ENCODE measurements at places on chromosomes 7 and 10.

DNA sequence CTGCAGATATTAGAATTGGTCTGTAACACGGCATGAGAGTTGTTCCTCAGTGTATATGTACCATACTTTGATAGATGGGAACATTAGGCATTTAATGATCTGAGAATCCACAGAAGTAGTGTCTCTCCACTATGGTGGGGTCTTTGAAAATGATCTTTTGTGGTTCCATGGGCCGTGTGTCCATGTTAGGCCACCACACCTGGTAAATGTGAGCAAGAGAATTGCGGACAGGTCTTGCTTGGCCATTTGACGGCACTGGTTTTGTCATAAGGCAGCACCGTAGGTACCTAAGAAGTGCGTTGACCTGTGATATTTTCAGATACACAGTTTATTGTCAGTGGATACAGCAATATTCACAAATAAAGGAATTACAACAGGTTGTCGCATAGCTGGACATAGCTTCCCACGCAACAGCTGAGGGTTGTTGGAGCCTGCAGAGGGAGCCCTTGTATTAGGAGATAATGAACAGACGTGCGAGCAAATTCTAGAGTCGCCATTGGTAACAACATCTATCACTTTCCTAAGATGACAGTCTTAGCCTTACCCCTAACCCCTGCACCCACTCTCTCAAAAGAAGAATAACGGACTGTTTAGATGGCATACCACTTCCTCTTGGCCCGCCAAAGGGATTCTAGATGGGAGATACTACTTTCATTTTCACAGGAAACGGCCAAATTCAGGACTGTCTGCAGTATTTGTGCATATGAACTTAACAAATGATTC lies 111.4 kb downstream of the COL28A1 start:
- no peak for DNase-seq

DNA sequence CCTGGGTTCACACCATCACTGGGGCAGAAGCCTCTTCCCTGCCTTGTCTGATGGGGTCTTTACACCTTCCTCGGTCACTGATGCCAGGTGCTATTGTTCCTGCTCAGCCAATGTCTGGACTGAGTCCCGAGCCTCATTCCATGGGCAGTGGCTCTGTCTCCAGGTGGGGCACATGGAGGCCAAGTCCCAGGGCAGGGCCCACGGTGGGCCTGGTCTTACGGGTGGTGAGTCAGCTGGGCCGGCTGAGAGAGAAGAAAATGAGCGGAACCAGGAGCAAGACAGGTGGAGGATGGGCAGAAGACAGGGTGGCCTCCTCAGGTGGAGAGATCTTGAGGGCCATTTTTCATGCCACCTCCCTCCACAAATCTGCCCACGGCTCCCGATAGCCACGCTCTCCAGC lies 131.7 kb upstream of the FAM20C start:
- DNase-seq: no peak

DNA sequence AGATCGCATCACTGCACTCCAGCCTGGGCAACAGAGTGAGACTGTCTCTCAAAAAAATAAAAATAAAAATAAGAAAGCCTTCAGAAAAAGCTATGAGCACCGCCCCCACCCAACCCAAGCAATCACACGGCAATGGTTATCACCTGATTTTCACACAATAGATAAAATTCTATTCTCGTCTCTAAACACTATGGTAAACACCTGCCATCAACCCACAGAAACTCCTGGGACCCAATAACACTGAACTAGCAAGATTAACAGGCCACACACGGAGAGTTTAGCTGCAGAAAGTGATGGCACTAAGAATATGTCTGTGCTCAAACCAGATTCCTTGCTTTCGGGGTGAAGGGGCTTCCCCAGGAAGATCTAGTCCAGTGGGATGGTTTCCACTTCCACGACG lies 173.8 kb downstream of the DIP2C start:
- DNase-seq: no peak

GRCh38 chr10:23818484-23818883 lies 379.6 kb downstream of the OTUD1 start:
- DNase-seq: no peak

DNA sequence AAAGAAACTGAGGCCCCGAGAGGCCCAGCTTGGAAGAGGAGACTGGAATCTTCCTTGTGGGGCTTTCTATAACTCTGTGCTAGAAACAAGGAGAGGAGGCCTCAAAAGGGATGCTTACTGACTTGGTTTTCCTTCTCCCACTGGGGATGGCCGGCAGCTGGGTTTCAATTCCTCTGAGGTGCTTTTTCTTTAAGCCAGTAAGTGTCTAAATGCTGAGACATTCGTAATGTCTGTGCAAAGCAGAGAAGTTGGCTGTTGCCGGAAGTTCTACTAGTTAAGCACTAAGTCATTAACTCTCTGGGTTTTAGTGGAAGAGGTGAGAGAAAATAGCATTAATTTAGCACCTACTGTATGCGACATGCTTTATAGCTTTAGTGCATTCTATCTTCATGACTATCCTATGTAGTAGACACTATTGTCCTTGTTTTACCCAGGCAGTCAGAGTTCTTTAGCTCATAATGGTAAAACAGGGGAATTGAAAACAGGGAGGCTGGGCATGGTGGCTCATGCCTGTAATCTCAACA lies 135.2 kb downstream of the RGS10 start:
- DNase-seq: no peak

DNA sequence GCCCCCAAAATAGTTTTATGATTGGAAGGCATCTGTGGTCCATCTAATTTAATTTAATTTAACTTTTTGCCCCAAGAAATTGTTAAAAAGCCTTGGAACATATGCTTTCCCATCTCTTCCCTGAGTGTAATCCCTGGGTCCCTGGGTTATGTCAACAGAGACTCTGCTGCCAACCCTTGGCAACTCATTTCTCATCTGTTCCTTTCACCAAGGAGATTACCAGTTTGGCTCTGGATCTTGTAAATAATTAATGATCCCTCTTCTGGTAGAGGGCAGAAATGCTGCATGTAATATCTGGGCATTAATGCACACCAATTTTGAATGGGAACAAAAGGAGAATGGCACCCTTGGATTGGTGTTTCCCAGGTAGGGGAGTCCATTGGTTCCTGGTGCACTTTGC lies 514.2 kb downstream of the CCSER2 start:
- DNase-seq: no peak

- DNase-seq: peak; percentile 4
These were observed 33.4 kb downstream of the PRPS1L1 start for GRCh38 chr7:17994079-17994850.

- DNase-seq: no peak
These were observed 44.3 kb downstream of the NRF1 start for GRCh38 chr7:129655811-129656210.

DNA sequence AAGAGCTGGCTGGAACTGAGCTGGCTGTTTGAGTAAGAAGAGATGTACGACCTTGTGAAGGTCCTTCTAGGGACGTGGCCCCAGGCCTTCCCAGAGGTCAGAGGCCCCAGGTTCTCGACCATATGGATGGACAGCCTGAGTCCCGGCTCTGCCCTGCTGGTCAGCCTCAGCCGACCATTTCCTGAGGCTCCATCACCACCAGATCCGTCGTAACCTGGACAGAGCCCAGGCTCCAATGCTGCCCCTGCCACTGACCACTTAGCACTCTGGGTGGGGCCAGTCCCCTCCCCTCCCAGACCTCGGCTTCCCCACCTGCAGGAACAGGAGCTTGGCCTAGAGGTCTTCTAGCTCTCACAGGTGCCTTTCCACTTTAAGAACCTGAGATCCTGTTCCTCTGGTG lies 10.6 kb upstream of the INMT start:
- no peak for DNase-seq

GRCh38 chr10:88598055-88598454 lies 11.5 kb downstream of the LIPJ start:
- DNase-seq: no peak

DNA sequence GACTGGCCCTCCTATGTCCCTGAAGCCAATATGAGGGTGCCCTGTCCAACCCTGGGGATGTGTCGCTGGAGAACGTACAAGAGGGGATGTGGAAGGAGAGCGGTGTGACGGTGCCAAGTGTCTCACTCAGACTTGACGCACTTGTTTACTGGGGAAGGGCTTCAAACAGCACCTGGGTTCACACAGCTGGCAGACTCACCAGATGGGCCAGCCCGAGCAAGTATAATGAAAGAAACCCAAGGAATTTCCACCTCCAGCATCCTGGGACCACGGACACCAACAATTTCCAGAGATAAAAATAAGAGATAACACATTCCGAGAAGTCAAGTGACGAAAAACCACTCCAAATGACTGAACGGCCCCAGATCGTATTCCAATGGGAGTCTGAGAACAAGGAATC lies 5.3 kb downstream of the ATP5MF start:
- no peak for DNase-seq
